ENCODE measurements at places on chromosomes 13 and 19.

GRCh38 chr19:20858861-20859260, 64.2 kb upstream of the ZNF85 start:
- no peak for DNase-seq

GRCh38 chr13:44402899-44403445, 29.3 kb downstream of the SERP2 start:
- no peak for DNase-seq

- DNase-seq: no peak
These were observed 28.1 kb downstream of the DHX34 start for GRCh38 chr19:47377208-47377701.

- DNase-seq: no peak
These were observed 17.2 kb downstream of the BRSK1 start for GRCh38 chr19:55300886-55301458.

DNA sequence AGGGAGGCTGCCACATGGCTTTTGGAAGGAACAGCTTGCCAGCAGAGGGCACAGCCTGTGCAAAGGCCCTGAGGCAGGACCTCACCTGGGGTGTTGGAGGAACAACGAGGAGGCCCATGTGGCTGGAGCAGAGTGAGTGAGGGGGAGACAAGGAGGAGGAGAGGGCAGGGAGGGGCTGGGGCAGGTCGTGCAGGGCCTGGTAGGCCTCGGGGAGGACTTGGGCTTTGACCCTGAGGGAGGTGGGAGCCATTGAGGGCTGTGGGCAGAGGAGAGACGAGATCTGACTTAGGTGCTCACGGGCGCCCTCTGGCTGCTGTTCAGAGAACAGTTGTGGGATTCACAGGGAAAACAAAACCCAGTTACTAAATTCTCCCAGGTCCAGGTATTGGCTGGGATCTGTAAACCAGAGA, 25.2 kb downstream of the ZNRF4 start:
- DNase-seq: no peak

DNA sequence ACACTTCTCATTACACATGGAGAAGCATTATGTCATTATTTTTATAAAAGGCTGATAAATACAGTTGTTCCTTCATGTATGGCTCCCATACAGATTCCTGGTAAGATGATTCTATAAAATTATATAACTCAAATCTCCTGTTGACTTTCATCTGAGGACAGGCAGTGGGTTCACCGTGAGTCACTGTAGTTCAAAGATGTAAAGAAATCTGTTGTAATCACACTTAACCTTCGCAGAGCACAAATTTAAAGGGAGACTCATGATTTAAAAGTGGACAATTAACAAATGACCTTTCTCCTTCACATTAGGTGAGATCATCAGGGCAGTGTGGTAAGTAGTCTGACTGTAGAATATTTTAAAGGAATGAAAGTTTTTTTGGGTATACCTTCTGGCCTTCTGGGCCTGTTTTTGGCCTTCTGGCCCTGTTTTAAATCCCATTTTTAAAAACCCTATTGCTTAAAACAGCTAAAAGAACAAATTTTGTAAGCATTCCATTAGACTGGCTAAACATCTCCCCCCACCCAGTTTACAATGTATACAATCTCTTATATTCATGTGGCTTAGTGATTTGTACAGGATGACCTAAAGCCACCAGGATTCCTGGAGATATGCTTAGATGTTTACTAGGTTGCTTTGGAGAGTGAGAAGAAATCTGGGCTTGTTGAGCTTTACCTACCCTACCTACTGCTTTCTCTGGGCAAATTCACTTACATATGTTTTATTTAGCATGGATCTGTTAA, 171.2 kb downstream of the ITGBL1 start:
- DNase-seq: no peak

- DNase-seq: no peak
These were observed at the start of gene REX1BD for GRCh38 chr19:18588611-18589379. Gene REX1BD (plus strand): TSS chr19:18588798. CDS start chr19:18588802, 4 bp downstream.

- DNase-seq: no peak
These were observed 7.5 kb downstream of the CCDC61 start for GRCh38 chr19:46002678-46003275.

- DNase-seq: no peak
These were observed 399.6 kb downstream of the DCT start for GRCh38 chr13:94079876-94080275.

- DNase-seq: no peak
These were observed 8.0 kb upstream of the SBNO2 start for GRCh38 chr19:1182068-1182467.

- no peak for DNase-seq
These were observed 2.5 kb downstream of the NAPA start for GRCh38 chr19:47512183-47512947.

- no peak for DNase-seq
These were observed 13.5 kb upstream of the BCL3 start for GRCh38 chr19:44735011-44735410.

GRCh38 chr19:11050323-11051114, 38.7 kb upstream of the LDLR start:
- no peak for DNase-seq

DNA sequence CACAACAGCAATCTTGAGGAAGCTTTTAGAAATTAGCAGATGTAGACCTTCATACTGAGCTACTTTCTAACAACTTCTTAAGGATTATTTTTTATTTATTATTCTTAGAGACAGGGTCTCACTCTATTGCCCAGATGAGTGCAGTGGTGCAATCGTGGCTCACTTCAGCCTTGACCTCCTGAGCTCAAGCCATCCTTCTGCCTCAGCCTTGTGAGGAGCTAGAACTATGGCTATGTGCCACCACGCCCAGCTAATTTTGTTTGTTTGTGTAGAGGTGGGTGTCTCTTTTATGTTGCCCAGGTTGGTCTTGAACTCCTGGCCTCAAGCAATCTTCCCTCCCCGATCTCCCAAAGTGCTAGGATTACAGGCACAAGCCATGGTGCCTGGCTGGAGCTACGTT, 200.6 kb downstream of the TSHZ3 start:
- no peak for DNase-seq

DNA sequence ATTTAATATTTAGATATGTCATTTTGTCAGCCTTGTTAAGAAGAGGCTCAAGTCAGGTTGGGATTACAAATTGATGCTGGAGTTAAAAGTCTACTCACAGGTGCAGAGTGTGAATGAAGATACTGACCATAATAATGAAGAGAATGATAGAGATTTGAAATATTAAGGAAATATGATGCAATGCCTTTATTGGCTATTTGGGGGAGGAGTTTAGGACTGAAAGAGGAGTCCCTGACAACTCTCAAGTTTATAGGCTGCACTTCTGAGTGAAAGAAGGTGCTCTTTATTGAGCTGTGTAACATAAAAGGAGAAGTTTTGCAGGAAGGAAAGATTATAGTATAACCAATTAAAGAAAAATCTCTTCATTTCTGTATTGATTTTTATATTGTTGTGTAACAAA, 827.7 kb upstream of the PCDH9 start:
- no peak for DNase-seq

- peak; percentile 18 for DNase-seq
These were observed 33.7 kb downstream of the VSTM1 start for GRCh38 chr19:54029930-54030490.

DNA sequence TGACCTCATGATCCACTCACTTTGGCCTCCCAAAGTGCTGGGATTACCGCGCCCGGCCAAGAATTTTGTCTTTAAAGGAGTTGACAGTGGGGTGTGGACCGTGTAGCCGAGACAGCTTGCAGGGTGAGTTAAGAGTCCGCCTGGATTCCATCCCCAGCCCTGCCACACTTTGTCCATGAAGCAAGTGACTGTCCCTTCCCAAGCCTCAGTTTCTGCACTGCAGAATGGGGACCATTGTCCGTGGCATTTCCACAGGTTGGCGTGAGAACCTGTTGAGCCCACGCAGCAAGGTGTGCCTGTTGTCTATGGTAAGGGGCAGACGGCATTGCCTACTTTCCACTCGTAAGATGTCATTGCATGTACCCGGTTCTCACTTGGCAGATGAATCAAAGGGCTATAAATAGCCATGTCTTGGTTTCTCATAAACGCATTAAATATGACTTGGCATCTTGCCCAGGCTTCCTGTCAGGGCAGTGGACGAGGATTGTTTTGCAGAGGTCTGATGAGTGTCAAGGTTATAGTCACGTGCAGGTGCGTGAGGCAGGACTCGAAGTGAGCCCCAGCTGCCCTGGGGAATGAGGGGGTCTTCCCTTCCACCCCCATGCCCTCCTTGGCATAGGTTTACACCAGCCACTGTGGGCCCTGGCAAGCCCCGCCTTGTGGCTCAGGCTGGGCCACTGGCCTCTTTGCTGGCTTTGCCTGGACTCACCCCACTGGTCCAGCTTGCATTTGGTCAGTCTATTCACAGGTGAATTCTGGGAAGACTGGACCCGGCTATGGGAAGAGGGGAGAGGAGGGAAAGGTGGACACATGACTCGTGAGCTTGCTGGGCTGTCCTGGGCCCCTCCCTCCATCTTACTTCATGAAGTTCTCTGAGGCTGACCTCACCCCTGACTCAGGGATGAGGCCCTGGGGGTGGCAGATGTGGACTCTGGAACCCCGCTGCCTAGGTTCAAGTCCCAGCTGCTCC, 14.6 kb downstream of the FAM187B start:
- DNase-seq: peak; percentile 24

- DNase-seq: no peak
These were observed 21.5 kb downstream of the VWA8 start for GRCh38 chr13:41939398-41939797.

GRCh38 chr19:56764196-56764695, 76.3 kb downstream of the PEG3 start:
- DNase-seq: no peak

- no peak for DNase-seq
These were observed 339.0 kb downstream of the RFC3 start for GRCh38 chr13:34156841-34157365.

DNA sequence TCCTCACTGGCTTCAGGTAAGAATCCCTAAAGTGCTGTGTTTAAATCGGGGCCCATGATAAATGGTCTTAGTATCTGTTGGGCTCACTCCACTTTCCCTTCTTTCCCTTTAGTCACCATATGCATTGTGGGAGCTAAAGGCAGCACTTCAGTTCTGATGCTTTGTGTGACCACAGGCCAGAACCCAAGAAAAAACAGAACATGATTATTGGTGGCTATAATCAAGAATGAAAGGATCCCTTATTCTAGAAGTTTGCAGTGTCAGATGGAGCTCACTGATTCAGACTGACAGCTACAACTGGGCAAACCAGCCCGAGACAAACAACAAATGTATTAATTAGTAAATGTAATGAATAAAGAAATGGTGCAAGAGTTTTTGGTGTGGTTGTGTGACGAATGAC, 57.3 kb upstream of the POMP start:
- no peak for DNase-seq

DNA sequence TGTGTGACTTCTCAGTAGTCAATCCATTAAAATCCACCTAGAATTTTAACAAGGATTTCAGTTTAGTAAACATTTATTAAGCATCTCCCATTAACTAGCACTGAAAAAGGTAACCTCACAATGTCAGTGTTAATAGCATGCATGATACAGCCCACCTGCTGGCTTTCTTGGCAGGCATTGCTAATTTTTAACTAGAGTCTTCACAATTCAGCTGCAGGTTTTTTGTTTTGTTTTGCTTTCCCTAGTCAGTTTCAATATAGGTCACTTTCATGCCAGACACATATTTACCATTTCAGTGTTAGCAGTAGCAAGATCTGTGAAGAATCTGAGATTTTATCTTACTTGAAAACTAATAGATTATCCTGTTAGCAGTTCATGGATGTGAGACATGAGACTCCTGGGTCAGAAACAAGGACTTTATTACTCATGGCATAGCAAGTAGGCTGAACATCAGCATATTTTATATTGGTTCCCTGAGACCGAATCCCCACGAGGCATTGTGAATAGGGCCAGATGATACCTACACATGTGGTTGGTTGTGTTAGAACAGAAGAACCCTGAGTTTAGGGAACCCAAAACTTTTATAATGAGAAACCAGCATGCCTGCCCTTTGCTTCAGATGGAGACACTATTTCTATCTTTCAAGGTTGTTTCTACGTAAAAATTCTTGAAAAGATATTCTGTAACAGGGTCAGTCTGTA, 198.0 kb upstream of the HTR2A start:
- no peak for DNase-seq

GRCh38 chr13:49395451-49395865, 48.4 kb downstream of the CAB39L start:
- DNase-seq: no peak

GRCh38 chr13:29465741-29466293, 129.7 kb downstream of the SLC7A1 start:
- no peak for DNase-seq
